ENCODE measurements at places on chromosomes 7 and 10. TPM values are rescaled to one million over a fixed set of nuclear protein-coding genes. Genes with fewer than 3 reads are reported as not detected.

- DNase-seq: no peak
These were observed 90.6 kb downstream of the ARID5B start for GRCh38 chr10:61992059-61992460.

Gene CTAGE4
- 0.04 TPM for polyA plus RNA-seq

GRCh38 chr10:102341038-102341688, 54.3 kb upstream of the NFKB2 start:
- DNase-seq: no peak

DNA sequence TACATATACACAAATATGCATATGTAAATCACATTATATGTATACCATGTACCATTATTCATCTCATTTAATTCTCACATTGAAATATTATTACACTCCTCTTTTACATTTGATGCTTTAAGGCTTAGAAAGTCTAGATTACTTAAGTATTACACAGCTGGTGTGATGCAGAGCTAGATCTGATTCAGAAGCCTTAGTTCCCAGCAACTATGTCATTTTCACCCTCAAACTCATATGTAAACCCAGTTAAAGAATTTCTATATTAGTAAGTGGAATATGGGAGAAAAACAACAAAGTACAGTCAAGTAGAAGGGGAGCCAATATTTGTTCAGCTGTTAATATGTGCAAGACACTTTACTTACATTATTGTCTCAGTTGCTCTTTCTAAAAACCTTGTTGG, 74.3 kb upstream of the CSTF2T start:
- no peak for DNase-seq

DNA sequence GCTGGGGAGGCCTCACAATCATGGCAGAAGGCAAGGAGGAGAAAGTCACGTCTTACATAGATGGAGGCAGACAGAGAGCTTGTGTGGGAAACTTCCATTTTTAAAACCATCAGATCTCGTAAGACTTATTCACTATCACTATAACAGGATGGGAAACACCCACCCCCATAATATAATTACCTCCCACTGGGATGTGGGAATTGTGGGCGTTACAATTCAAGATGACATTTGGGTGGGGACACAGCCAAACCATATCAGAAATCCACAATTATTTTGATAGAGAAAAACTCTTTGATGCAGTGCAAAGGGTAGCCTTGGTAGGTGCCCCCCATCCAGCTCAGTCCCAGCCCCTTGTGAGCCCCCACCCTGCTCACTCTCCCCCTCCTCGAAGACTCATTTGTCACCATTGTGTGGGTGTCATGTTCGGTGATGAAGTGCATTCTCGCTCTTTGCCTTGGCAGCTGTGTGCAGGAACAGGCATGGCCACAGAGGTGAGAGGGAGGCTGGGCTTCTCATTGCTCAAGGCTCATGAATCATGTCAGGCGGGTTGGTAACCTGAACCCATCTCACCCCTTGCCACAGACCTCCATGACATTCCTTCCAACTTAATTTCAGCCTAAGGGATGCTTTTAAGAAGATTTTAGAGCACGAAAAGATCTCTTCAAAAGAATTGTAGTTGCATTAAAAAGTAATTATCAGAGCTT, 75.9 kb downstream of the BUB3 start:
- DNase-seq: no peak

Gene OR2A12
- polyA plus RNA-seq: not detected

Gene TMEM139
- not detected for polyA plus RNA-seq

- no peak for DNase-seq
These were observed 46.8 kb downstream of the WIPF3 start for GRCh38 chr7:29853072-29853471.

- no peak for DNase-seq
These were observed 62.5 kb upstream of the TOMM7 start for GRCh38 chr7:22884911-22885788.

Gene SFTPA1
- polyA plus RNA-seq: not detected

Gene ACSL5
- 1.8 TPM for polyA plus RNA-seq

Gene TUBAL3
- polyA plus RNA-seq: not detected

DNA sequence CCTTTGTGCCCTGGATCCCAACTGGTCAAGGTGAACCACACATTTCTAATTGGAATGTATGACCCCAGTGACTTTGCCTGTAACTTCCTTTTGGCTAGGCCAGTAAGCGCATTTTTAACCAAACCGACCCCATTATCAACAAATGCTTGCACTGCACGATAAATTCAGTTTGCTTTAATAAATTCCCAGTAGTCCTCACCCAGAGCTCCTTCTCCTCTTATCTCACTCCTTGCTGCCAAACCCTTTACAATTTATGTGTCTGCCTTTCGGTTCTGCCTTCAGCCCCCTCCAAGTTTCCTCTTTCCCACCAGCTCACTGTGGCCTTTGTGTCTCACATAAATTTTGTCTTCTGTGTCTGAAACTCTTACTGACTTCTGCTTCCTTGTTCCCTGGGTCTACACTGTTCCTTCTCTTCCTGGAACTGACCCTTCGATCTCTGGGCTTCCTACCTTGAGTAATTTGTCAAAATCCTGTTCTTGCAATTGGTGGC, 59.0 kb downstream of the TBXAS1 start:
- DNase-seq: no peak

- DNase-seq: peak; percentile 48
These were observed at the start of gene DENND10 for GRCh38 chr10:119103903-119104653. TSS of gene DENND10 (plus strand) at chr10:119104113. CDS start at chr10:119104143, 30 bp downstream.

Gene AMZ1
- 0.67 TPM for polyA plus RNA-seq

Gene COBL
- polyA plus RNA-seq: not detected

Gene KLLN
- polyA plus RNA-seq: 0.51 TPM

GRCh38 chr7:26081638-26082037, 70.4 kb upstream of the NFE2L3 start:
- DNase-seq: no peak

Gene CHN2
- polyA plus RNA-seq: not detected

DNA sequence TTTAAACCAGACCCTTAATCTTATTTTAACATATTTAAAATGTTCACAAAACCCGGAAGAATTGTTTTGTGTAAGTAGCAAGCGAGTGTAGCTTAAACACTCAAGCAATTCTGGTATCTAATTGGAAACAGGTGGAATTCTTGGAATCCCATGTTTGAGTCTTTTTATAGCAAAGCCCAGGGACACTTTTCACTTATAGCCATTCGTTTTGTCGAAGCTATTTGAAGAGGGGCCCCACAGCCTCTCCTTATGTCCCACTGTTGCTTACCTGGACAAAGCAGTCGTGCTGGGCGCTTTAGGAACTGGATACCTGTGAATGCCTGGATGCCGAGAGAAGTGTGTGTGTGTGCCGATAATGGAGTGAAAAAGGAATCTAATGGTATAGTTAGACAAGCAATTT, 3.3 kb downstream of the CUX1 start:
- no peak for DNase-seq

- DNase-seq: no peak
These were observed 24.9 kb downstream of the ZNF783 start for GRCh38 chr7:149286811-149287400.

- DNase-seq: no peak
These were observed 48.2 kb downstream of the APBB1IP start for GRCh38 chr10:26486304-26486703.

DNA sequence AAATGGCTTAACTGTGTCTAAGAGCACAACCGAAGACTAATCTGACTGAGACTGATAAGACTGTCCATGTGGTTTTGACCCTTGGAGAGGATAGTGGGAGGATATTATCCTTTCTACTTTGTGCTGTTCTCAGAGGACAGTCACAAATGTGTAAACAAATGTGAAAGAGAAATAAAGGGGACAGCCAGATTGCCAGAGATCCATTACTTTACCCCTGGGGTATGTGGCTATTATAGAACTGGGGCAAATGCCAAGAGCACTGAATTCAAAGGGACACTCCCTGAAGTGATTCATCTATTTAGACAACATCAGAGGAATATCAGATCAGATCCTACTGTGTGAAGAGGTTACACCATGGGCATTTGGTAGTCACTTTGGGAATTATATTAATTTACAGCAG, 154.7 kb downstream of the RNLS start:
- no peak for DNase-seq

Gene TPK1
- polyA plus RNA-seq: 0.69 TPM

DNA sequence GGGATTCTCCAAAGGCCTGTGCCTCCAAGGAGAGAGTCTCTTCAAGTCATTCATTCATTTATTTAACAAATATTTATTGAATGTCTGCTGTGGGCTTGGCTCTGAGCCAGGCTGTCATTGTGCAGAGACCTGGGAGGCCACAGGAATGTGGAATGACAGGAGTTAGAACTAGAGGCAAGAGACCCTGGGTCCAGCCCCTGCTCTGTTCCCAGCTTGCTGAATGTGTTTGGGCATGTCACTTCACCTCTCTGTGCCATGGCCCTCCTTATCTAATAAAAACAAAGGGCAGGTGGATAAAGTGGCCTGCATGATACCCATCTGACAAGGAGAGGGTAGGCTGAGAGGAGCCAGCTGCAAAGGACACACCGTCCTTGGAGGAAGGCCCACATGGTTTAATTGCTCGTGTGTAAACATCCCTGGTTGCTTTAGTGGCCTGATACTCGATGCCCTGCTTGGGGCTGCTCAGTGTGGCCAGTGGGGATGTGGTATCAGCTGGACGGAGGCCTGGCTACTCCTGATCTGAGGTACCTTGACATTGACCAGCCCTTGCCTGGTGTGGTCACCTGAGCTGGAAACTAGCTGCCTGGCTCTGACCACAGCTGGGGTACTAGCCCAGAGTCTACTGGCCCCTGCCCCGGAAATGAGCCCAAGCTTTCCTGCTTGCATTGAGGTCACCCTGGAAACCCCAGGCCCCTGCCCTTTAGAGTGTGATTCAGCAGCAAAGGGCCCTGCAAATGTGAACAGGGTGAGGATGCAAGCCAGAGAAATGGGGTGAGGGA, 116.2 kb downstream of the CDH23 start:
- DNase-seq: no peak

GRCh38 chr10:86931872-86932271, 25.5 kb downstream of the MMRN2 start:
- no peak for DNase-seq

Gene PLAC9
- polyA plus RNA-seq: 14.2 TPM

GRCh38 chr10:30818010-30818660, 188.6 kb upstream of the LYZL2 start:
- DNase-seq: no peak

Gene AGBL3
- 0.38 TPM for polyA plus RNA-seq

- DNase-seq: no peak
These were observed 184.7 kb downstream of the LRMDA start for GRCh38 chr10:75616076-75616475.

DNA sequence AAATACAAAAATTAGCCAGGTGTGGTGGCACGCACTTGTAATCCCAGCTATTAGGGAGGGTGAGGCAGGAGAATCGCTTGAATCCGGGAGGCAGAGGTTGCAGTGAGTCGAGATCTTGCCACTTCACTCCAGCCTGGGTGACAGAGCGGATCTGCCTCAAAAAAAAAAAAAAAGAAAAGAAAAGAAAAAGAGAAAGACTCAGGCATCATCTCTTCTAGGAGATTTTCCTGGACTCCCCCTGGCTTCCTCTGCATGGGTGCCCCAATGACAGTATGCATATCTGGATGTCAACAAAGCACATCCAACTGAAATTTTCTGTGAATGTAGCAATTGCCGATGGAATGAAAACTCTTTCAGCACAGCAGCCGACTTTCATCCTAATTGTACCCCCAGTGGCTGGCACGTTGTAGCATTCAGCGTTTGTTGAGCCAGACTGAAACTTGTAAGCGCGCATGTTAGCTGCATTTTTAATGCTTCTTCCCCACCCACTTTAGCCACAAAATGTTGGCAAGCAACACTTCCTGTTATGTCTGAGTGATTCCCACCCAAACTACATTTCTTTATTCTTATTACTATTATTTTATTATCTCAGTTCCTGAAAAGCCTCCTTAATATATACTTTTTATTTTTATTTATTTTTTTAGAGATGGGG, 70.2 kb downstream of the PRTFDC1 start:
- no peak for DNase-seq

GRCh38 chr10:67819768-67820204, 18.2 kb downstream of the DNAJC12 start:
- no peak for DNase-seq

- no peak for DNase-seq
These were observed 96.2 kb downstream of the CDH23 start for GRCh38 chr10:71492872-71493271.

Gene BICC1
- polyA plus RNA-seq: 29.0 TPM

DNA sequence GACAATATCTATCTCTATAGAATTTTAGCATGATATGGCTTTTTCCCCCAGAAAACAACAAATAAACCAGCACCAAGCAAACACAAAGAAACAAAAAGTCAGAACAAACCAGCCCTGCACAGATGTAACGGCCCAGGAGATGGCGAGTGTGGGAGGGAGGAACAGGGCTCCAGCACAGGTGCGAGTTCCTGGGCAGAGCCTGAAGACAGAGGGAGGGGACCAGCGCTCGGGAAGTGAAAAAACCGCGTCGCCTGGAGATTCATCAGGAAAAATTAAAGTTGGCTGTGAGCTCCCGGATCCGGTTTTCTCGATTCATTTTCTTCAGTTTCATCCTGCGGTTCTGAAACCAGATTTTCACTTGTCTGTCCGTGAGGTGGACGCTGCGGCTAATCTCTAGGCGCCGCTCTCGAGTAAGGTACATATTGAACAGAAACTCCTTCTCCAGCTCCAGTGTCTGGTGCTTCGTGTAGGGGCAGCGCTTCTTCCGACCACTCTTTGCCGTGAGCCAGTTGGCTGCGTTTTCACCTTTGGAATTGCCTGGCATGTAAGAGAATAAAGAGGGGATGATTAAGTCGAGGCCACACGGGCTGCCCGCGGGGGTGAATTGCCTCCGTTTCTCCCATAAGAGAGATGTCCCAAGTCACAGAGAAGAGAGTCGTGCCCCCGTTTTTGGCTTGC, 2.3 kb downstream of the HOXA10 start:
- DNase-seq: no peak

- no peak for DNase-seq
These were observed 391.2 kb downstream of the ANKRD7 start for GRCh38 chr7:118615681-118616080.

GRCh38 chr10:51217505-51217904, 143.2 kb downstream of the PRKG1 start:
- DNase-seq: no peak

DNA sequence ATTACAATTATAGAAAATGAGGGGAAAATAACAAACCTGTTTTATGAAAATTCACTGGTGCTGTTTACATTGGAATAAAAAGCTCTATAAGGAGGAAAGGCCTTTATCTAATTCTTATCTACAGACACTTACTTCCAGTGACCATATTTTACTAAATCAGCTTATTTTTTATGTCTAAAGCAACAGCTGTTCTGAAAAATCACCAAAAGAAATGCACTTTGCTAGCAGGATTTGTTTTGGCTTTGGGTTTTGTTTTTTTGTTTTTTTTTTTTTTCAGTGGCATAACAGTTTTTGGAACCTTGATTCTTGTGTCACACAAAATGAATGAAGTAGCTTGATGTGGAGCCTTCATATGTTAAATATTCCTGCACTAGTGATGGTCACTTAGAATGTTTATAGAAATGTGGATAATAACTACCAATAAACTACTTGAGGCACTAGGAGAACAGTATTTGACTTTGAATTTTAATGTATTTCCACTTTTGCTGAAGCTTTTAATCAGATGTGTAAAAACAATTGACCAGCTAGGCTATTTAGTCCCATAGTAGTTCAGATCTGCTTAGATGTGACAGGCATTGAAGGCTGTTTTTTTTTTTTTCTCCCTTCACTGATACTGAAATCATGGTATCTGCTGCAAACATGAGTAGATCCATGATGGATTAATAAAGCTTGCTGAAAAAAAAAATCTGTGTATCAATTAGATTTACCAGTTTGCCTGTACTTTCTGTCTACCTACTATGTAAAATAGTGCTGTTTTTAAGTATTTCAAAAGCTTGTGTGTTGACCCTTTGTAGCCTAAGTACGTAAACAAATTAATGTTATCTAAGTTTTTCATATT, 2.8 kb downstream of the ARL4A start:
- no peak for DNase-seq
